Activated effector memory CD4-positive, alpha-beta T cell treated with anti-CD3 and anti-CD28 coated beads, Interleukin-2, amount 50 U/mL, for 16 hours (primary cell): ENCODE measurements at places on chromosomes 4 and X.
A peak's percentile ranks its signal among the peaks of the same experiment; 100 is the strongest.

DNA sequence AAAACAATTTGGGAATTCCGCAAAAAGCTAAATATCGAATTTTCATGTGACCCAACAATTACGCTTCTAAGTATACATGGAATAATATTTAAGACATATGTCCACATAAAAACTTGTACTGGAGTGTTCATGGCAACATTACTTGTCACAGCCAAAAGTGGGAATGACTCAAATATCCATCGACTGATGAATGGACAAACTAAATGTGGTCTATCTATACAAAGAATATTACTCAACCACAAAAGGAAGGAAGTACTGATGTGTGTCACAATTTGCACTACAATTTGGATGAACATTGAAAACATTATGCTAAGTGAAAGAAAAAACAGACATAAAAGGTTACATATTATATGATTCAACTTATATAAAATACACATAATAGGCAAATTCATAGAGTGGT lies 71.9 kb downstream of the AFF2 start:
- DNase-seq, result no peak

GRCh38 chrX:108313669-108314068 lies 124.6 kb downstream of the COL4A6 start:
- no peak for DNase-seq

GRCh38 chr4:79413032-79413885 lies 5.2 kb upstream of the GK2 start:
- DNase-seq, result no peak

DNA sequence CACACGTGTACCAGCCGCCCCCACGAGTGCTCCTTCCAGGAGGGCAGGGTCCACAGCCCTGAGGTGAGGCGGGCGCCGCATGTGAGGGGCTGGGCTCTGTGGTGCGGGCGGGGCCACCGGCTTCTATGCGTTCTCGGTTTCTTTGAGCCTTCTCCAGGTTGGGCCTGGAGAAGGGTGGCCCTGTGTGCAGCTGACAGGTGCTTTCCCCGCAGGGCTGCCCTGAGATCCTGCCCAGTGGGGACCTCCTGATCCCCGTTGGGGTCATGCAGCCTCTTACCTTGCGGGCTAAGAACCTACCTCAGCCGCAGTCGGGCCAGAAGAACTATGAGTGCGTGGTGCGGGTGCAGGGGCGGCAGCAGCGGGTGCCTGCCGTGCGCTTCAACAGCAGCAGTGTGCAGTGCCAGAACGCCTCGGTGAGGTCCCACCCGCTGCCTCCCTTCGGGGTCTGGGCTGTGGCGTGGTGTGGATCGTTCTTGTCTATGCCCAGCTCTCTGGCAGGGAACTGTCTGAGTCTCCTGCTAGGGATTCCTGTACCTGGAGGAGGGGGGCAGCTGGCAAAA lies 6.8 kb downstream of the PLXNA3 start:
- no peak for DNase-seq

DNA sequence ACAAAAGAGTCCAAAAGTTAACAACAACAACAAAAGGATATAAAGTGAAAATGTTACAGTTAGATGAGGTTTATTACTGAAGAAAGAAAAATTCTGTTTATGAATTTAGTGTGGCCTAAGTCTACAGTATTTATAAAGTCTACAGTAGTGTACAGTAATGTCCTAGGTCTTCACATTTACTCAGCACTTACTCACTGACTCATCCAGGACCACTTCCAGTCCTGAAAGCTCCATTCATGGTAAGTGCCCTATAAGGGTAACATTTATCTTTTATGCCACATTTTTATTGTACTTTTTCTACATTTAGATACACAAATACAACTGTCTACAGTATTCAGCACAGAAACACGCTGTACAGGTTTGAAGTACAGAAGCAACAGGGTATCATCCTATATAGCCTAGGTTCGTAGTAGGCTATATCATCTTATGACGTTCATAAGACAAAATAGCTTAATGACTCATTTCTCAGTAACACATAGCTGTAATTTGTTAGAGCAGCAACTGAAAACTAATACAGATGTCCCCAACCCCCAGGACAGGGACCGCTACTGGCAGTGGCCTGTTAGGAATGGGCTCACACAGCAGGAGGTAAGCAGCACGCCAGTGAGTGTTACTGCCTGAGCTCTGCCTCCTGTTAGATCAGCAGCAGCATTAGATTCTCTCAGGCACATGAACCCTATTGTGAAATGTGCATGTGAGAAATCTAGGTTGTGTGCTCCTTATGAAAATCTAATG lies 61.3 kb downstream of the CENPC start:
- no peak for DNase-seq

DNA sequence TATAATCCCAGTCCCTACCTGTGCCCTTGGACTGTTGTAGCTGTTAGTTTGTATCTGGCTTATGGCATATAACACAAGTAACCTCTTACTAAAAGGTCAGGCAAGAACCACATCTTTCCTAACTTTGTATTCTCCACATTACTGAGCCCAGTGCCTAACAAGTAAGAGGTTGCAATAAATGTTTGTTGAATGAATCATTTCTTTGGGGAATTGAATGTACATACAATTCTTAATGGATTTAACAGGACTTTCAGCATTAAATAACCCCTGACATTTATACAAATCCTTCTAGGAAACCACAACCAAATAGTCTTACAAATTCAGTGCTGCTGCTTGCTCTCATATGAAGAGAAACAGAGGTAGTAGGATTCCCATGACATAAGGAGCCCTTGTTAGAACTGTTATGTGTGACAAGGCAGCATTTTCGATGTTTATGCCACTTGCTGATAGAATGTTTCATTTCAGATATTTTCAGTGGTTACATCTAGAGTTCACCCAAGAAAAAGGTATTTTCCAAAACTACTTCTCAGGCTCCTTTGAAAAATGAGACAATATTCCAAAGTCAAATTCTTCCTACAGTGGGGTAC lies 62.0 kb downstream of the MBNL3 start:
- no peak for DNase-seq

DNA sequence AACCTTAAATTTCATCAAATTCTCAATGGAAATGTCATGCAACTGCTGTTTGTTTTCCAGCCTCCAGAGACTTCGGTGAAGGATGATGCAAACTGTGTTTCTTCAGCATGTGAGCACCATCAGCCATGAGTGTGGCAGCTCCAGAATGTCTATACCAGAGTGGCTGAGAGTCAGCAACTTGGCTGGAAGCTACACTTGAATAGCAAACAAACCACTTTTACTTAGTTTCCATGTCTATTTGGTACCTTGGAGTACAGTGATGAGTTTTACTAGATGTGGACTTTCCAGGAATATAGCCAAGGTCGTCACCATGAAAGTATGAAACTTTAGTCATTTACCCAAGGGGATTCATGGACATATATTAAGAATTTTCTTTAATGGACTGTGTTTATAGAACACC lies 4.3 kb upstream of the IL21 start:
- DNase-seq, result no peak

DNA sequence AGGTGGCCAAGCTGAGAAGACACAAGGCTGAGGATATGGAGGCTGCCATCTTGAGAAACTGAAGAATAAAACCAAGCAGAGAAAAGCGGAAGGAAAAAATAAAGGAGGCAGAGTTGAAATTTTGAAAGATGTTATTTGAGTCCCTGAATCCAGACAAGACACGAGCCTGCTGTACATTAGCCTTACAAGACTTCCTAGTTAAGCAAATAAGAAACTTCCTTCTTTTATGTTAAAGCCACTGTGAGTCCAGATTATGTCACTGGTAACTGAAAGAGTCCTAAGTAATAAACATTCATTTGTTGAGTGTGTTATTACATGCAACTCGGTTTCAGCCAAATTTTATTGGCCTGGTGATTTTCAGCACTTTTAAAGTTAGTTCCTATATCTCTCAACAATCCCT lies 30.4 kb downstream of the DRD5 start:
- DNase-seq, result no peak

GRCh38 chr4:56863441-56864139 lies 42.1 kb upstream of the SPINK2 start:
- no peak for DNase-seq

GRCh38 chr4:120853161-120853935 lies 69.2 kb downstream of the PRDM5 start:
- DNase-seq, result no peak

GRCh38 chr4:111020961-111021360 lies 398.1 kb upstream of the PITX2 start:
- no peak for DNase-seq

DNA sequence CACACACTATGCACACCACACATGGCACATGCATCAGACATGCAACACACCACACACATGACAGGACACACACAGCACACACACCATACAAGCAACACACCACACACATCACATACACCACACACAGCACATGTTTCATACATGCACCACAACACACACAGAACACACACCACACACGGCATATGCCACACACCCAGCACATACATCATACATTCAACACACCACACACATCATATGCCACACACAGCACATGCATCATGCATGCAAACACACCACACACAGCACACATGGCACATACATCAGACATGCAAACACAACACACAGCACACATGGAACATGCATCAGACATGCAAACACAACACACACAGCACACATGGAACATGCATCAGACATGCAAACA lies 80.7 kb upstream of the LRPAP1 start:
- DNase-seq, result no peak

DNA sequence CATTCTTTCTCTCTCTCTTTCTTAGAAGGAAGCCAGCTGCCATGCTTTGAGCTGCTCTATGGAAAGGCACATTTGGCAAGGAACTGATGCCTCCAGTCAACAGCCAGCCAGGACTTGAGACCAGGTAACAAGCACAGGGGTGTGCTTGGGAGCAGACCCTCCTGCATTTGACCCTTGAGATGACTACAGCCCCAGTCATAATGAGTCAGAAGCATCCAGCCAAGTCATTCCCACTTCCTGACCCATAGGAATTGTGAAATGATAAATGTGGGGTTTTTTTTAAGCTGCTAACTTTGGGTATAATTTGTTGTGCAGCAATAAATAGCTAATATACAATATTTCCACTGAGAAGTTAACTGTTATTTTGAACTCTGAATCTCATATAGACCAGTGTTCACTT lies 446.9 kb downstream of the GRXCR1 start:
- no peak for DNase-seq

DNA sequence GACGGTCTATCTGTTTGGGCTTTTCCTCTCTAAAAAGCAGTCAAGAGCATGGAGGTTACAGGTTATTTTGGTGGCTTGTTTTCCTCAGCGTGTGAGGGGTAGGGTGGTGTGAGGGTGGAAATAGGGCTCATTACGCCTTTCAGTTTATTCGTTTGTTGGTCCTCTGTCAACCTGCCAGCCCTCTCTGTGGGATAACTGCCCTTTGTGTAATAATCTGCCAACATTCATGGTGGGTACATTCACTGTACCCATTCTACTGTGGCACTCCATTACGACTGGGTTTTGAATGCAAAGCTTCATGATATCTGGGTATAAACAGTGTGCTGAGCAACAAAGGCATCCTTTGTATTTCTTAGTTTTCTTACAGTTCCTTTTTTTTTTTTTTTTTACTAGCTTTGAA lies 136.4 kb downstream of the ADGRL3 start:
- DNase-seq, result no peak

GRCh38 chrX:133005042-133005441 lies 46.6 kb upstream of the HS6ST2 start:
- DNase-seq, result no peak

GRCh38 chr4:188372829-188373228 lies 233.6 kb downstream of the TRIML1 start:
- no peak for DNase-seq

DNA sequence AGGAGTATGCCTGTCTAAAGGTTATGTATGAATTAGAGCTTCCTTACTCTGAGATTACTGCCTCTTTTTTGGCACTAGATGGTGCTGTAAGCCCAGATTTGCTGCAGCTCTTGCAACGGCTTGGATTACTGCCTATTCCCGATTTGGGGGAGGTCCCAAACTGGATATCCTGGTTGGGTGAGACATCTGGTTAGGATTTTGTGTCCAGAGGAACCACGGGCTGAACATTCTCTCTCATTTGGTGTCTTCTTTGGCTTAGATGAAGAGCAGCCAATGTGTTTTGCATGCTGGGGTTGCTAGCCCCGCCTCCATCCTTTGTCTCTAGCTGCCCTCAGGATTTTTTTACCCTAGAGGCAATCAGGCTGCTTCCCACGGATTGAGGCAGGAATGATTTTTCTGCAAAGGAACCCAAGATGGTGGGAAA lies 31.9 kb downstream of the F8A1 start:
- peak; percentile 62 for DNase-seq

- DNase-seq, result no peak
Measured at GRCh38 chrX:147119088-147119487, 304.5 kb upstream of the CXorf51A start.

DNA sequence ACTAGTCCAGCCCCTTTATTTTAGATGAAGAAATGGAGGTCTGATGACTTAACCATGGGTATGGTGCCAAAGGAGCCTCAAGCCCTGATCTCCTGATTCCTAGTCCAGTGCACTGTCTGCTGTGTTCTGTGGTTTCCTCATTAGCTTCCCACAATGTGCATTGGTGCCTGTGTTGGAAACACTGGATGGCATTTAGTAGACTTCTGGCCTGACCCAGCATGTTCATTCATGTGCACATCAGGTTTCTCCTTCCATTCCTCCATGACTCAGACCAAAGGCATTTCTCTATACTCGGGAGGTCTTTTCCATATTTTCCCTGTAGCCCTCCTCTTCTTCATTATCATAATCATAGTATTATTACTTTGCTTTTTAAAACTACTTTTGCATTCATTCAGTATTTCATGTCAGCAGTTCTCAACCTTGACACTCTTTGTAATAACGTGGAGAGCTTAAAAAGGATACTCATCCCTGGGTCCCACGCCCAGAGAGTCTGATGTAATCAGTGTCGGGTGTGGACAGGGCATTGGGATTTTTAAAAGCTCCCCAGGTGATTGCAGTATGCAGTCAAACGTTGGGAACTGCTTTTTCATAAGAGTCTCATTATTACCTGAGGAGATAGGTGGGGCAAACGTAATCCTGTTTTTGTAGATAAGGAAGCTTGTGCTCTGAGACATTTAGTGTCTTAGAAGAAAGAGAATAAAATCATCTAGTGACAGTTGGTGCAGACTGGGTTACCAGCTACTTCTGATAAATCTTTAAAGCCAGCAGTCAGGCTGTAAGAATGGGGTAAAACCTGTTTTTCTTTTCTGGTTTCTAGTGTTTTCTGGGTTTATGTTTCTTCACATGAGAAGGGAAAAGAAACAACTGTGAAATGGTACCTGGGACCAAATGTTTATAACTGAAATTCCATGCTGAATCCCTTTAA lies 40.9 kb upstream of the XK start:
- no peak for DNase-seq

DNA sequence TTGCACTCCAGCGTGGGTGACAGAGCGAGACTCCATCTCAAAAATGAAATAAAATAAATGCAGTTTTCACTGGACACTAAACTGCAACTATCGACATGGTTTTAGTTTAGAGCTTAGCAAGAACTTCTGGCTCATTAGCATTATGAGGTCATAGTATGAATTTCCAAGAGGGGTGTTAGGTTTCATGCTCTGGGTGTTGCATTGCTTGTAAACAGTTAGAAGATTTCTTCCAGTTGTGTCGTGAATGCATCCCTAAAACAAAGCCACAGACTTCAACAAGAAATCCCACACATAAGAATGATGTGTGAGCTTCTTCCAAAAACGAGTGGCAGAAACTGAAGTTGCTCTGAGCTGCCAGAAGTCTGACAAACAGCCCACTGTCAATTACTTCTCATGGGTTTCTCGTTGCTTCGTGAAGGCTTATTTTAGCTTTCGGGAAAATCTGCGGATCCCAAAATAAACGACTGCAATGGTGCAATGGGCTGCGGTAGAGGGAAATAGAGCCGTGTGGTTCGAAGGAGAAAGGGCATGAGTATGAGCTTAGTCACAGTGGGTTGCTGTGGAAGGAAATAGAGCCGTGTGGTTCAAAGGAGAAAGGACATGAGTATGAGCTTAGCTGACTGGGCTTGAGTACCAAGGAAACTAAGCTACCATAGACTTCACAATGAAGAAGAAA lies 354.9 kb downstream of the DHRSX start:
- no peak for DNase-seq
